ENCODE measurements at places on chromosomes 12 and 14.

- DNase-seq, result peak; percentile 83
These were observed at the start of gene CMAS for GRCh38 chr12:22046090-22046967. TSS of gene CMAS (plus strand) at chr12:22046218. CDS start at chr12:22046304, 86 bp downstream.

GRCh38 chr14:79332504-79333197, 878.7 kb downstream of the DIO2 start:
- no peak for DNase-seq

- DNase-seq, result no peak
These were observed 46.1 kb downstream of the KTN1 start for GRCh38 chr14:55626131-55626530.

DNA sequence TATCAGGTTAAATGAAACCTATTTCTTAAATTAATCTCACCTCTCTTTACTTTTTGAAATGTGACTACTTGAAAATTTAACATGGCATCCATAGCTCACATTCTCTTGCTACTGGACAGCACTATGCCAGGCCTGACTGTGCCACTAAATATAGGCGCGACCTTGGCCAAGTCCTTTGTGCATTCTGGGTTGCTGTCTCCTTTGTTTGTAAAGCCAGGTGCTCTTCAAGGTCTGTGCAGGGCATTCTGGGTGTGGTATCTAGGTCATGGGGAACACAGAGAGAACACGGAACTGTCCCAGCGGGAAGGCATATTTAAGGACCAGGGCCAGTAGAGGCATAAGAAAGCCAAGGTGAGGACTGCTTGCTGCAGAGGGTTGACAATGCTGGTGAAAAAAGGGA, 121.2 kb downstream of the ZNF664 start:
- DNase-seq, result no peak

DNA sequence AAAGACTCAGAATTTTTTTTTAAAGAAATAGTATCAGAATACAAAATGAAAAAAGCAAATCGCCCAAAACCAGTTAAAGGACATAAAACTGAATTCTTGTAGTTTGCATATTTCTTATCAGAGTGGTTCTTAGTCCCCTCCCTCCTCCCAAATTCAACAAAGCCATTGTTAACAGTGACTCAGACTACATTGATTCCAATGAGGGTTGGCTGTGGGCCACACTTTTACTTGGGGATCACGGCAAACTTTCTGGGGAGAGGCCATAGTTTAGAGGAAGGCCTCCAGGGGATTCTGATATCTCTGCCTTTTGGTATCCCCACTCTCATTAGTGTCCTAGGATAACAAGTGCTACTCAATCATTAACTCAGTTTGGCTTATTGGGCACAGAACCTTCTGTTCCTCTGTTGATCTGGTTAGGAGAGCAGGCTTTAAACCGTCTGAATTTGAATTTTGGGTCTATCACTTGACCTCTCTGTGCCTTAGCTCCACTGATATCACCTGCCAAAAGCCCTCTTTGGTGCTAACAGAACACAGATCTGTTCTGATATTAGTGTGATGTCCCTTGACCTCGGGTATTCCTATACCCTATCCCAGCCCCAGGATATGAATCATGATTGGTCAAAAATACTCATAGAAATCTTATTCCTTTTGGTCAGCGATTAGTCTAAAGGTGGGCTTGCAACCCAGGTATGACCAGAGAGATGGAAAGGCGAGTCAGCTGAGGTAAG, 45.2 kb upstream of the APPL2 start:
- no peak for DNase-seq

- DNase-seq, result no peak
These were observed 310.1 kb upstream of the DIO3 start for GRCh38 chr14:101250948-101251811.

GRCh38 chr12:93978553-93978952, 169.8 kb upstream of the PLXNC1 start:
- DNase-seq, result no peak

GRCh38 chr12:23810329-23810902, 139.1 kb downstream of the SOX5 start:
- no peak for DNase-seq

GRCh38 chr14:99648027-99648784, 3.3 kb downstream of the HHIPL1 start:
- no peak for DNase-seq

GRCh38 chr12:830111-830867, 77.9 kb downstream of the WNK1 start:
- no peak for DNase-seq

DNA sequence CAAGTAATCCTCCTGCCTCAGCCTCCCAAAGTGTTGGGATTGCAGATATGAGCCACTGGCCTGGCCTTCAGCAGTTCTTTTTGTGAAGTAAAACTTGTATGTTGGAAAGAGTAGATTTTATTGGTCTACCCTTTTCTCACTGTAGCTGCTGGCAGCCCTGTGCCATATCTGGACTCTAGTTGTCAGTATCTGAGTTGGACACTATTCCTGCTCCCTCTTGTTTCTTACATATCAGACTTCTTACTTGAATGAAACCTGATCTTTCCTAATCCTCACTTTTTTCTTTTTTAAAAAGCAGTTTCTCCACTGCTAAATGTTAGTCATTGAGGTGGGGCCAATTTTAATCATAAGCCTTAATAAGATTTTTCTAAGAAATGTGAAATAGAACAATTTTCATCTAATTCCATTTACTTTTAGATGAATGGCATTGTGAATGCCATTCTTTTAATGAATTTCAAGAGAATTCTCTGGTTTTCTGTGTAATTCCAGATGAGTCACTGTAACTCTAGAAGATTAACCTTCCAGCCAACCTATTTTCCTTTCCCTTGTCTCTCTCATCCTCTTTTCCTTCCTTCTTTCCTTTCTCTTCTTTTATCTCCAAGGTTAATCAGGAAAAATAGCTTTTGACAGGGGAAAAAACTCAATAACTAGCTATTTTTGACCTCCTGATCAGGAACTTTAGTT, 88.7 kb downstream of the APAF1 start:
- DNase-seq, result no peak

- no peak for DNase-seq
These were observed 6.9 kb upstream of the TCL1B start for GRCh38 chr14:95679148-95679815.

GRCh38 chr12:32589165-32589865, 89.8 kb upstream of the DNM1L start:
- no peak for DNase-seq

DNA sequence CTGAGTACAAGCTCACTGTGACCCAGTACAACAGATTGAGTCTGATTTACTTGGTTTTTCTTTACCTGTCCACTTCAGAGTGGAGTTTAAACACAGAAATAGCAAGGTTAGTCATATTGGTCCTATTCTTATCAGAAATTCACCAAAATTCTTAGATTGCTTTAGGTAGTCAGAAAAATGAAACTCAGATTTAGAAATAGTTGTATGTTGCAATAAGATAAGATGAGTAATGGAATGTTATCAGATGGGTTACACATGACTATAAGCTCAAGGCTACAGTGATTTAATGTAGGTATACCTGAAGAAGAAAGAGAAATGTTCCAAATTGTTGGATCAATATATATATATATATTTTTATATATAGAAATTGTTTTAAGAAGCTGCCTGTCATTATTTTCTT, 524.1 kb downstream of the LRFN5 start:
- DNase-seq, result no peak

GRCh38 chr12:105076913-105077312, 7.3 kb downstream of the ALDH1L2 start:
- no peak for DNase-seq

DNA sequence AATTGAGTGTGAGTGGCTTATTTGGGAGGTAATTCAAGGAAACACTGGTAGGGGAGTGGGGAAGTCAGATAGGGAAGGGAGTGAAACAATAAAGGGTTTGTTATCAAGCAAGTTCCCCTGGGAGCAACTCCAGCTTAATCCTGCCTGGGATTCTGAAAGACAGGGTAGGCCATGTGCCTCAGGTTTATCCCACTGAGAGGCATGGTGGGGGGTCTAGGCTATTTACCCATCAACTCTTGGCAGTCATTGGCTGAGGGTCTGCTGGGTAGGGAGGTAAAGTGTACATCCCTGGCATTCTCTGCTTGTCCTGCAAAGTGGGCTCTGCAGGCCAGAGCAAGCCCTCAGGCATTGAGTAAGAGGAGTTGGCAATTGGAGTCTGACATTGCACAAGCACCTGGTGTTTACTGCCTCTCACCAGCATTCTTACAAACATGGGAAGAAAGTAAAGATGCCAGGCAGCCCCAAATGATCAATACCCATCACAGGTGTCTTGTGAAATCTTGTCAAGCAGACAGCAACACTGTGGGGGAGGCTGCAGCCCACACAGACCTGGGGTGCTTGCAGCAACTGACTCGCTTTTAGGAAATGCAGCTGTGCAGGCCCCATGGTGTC, 169.3 kb downstream of the KTN1 start:
- DNase-seq, result no peak

- no peak for DNase-seq
These were observed 54.3 kb downstream of the PRMT8 start for GRCh38 chr12:3545121-3545796.

DNA sequence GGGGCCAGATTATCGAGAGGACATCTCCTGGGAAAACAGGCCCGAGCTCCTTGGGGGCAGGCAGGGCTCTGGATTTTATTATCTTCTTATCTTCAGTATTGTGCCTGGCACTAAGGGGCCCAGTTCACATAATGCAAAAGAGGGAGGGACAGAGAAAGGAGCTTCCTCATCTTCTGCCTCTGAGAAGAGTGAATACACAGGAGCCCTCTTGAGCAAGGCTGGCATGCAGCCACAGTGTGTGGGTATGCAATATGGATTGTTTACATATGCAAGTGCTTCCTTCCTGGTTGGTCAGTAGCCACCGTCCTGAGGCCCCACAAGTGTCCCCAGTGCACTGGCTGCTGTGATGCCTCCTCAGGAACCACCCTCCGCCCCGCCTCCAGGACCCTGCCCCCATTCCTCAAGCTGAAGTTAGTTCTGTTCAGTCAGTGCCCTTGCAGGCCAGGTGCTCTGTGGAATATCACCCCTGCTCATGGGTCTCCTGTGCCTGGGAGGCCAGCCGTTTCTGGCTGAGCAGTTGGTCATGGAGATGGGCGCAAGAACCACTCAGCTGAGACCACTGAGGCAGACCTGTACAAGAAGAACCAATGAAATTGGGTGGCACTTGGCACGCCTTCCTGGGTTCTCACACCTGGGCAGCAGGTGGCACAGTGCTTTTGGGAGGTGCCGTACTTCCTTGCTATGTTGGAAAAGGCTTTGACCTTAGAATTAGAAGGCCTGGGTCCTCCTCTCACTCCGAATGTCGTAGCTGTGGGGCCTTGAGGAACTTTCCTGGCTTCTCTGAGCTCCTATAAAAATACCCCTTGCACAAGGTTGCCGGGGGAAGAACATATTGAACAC, 35.1 kb upstream of the ACTN1 start:
- DNase-seq, result no peak

- no peak for DNase-seq
These were observed 58.8 kb downstream of the OTX2 start for GRCh38 chr14:56751471-56751870.

- peak; percentile 45 for DNase-seq
These were observed 48.7 kb downstream of the NEUROD4 start for GRCh38 chr12:55068416-55069010.

DNA sequence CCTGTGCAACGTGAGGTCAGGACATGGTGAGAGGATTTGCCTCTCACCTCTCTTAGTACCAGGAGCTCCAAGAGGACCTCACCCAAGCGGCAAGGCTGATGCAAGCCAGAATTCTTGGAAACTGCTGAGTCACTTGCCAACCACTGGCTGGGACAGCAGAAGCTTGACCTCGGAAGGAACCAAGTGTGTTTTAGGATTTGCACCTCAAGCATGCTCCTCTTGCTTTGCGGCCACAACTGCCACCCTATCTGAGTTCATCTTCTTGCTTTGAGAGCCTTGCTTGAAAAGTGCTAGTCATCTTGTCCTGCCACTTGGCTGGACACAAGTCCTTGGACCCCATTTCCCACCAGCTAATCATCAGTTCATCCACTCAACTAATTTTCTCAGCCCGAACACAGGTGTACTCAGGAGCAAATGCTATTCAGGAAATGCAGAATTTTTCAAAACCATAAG, 195.8 kb downstream of the SLC25A21 start:
- DNase-seq, result no peak

- peak; percentile 40 for DNase-seq
These were observed 1.3 kb downstream of the AHSA1 start for GRCh38 chr14:77459072-77459723.

DNA sequence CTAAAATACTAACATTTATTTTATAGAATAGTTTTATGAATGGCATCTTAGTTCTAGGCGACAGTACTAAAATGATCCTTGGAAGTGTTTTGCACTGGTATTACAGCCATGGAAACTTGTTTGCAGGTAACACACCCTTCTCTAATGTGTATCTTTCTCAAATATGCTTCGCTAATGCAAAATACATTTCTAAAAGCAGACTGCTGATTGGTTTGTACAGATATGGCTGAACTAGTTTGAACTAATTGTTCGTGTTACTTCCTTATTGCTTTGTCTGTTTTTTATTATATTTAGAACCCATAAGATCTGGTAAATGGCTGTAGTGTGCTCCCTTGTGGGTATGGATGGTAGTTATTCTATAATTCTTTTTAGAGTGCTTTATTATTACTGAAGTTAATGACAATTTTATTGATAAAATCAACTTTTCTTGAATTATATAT, 53.0 kb downstream of the ATF7IP start:
- DNase-seq, result no peak

Data from germinal center (tissue), 1 donor.